Stimulated activated effector memory CD8-positive, alpha-beta T cell treated with anti-CD3 and anti-CD28 coated beads, Interleukin-12 subunit alpha, Interleukin-12 subunit beta, amount 100 ng/mL, for 72 hours (primary cell): ENCODE measurements at places on chromosomes 4 and X.

GRCh38 chrX:20217906-20218305, 48.8 kb downstream of the RPS6KA3 start:
- no peak for DNase-seq

DNA sequence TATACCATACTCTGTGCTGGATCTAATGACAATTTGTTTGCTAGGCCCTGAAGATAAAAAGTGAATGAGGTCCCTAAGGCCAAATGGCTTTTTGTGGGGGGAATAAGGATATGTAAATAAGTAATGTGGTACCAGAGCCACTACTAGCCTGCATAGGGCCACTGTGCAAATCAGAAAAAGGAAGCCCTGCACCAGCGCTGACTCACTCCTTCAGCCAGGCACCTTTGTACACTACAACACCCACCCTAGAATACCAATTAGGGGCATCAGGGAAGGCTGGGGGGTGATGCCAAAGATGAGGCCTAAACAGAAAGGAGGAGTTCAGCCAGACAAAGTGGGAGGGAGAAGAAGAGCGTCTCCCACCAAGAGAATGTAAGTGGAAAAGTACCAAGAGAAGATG, 122.2 kb downstream of the CAMK2D start:
- no peak for DNase-seq

- DNase-seq: no peak
These were observed 105.8 kb upstream of the CBR4 start for GRCh38 chr4:169115897-169116254.

- no peak for DNase-seq
These were observed 225.3 kb upstream of the CXorf66 start for GRCh38 chrX:140190441-140191108.

- DNase-seq: no peak
These were observed 4.8 kb upstream of the FBXL5 start for GRCh38 chr4:15659768-15660570.

DNA sequence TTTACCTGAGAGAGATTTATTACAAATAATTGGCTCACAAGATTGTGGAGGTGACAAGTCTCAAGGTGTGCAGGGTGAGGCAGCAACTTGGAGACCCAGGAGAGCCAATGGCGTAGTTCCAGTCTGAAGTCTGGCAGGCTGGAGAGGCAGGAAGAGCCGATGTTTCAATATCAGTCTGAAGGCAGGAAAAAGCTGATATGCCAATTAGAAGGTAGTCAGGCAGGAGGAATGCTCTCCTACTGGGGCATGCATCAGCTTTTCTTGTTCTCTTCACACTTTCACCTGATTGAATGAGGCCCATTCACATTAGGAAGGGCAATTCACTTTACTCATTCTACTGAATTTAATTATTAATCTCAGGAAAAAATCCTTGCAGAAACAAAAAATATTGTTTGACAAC, 1351.7 kb upstream of the ADGRL3 start:
- no peak for DNase-seq

- DNase-seq: no peak
These were observed 4.3 kb downstream of the NR0B1 start for GRCh38 chrX:30304866-30305265.

GRCh38 chrX:135112096-135112729, 8.1 kb downstream of the ETDB start:
- peak; percentile 7 for DNase-seq

- no peak for DNase-seq
These were observed 53.0 kb upstream of the KLF3 start for GRCh38 chr4:38610966-38611431.

DNA sequence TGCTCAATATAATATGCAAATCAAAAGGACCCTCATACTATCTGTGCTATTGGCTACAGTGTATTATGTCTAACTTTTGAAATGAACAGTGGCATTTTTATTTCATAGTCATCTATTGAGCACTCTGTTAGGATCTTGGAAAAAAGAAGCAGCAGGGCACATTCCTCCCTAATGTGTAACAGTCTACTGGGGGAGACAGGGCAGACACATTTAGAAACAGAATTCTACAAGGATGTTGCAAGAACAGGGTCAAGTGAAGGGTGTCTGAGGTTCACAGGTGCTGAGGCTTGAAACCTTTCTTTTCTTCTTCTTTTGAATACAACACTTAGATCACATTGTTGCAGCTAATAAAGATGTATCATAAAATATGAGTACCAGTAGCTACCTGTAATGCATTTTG, 129.7 kb upstream of the SLC4A4 start:
- no peak for DNase-seq

DNA sequence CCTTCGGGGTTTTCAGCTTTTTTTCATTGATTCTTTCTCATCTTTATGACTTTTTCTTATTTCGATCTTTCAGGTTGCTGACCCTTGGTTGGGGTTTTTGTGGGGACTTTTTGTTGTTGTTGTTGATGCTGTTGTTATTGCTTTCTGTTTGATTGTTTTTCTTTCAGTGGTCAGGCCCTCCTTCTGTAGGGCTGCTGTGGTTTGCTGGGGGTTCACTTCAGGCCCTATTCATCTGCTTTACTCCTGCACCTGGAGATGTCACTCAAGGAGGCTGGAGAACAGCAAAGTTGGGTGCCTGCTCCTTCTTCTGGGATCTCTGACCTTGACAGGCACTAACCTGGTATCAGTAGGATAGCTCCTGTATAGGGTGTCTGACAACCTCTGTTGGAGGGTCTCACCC, 39.9 kb upstream of the PCDH18 start:
- DNase-seq: no peak

DNA sequence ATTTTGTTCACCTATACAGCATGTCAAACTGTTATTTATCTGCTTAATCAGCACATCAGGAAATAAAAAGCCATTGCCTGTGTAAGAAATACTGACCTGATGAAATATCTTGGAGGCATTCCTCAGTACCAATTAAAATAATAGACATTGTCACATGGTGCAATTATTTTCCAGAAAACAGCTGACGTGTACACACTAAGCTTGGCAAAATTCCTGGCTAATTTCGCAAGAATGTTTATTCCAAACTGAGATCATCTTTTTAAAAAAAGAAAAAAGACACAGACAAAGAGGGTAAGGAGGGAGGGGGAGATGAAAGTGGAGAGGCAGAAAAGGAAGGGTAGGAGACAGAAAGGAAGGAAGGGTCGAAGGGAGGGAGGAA, 61.9 kb upstream of the NFKB1 start:
- no peak for DNase-seq

- DNase-seq: no peak
These were observed 103.6 kb downstream of the AREG start for GRCh38 chr4:74548561-74548960.

DNA sequence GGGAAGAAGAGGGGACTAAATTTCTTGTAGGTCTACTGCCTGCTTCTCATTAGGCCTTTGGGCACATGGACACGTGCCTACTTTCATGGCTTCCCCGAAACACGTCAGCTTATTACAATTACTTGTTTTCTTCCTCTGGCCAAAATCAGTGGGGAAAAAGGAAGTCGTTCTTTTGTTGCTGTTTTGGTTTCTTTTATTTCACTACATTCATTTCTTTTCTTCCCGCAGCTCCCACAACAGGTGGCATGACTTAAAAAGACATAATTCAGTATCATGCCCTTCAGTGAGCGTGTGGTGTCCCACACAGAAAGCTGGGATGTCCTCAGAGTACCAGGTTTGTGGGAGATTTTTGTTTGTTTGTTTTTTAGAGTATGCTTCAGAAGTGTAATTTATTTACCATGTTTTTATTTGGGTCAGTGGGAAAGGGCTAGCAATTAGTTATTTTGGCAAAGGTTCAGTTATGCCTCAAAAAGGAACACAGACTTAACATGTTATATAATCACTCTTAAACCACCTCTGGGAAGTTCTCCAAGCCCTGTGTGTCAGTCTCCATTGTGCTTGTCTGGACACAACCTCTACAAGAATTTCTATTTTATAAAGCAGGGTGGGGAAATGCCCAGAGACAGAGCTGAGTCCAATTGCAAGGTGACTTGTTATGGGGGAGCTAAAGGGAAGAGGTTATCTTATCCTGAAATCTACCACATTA, 44.2 kb upstream of the SPRY1 start:
- DNase-seq: no peak

DNA sequence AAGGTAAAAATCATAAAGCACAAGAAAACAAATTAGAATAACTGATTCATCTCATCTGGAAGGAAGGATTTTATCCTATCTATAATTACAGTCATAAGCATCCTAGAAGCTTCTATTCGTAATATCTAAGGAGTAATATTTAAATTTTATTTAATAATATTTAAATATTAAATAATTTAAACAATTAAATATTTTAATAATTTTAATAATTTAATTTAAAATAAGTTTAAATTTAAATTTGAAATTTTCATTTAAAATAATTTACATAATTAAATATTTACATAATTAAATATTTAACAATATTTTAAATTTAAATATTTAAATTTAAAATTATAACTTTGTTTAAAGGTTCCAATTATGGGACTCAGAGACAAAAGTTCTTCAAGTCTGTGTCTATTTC, 127.5 kb upstream of the GK2 start:
- DNase-seq: no peak

DNA sequence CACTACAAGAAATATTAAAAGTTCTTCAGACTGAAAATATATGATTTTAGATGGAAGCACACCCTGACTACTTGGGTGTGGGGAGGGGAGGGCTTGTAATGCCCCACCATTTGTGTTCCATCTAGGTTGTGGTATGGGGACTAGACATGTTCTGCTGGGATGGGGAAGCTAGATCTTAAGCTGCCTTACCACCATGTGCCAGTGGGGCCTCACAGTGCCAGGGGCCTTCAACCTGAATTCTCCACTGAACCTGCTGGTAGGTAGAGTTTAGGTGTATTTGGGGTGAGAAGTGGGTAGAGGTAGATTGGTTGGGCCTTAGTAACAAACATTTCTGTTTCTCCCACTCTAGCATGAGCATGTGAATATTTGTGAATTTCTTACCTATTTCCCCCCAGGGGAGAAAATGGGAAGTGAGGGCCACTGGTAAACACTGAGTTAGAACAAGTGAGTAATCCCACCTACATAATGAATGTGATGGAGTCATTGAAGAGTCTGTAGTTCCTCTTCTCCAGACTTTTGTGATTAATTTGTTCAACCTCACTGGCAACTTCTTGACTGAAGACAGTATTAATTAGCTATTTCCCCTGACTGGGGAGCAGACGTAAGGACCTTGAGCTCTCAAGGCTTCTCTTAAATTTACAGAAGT, 44.0 kb downstream of the BRCC3 start:
- no peak for DNase-seq

- DNase-seq: no peak
These were observed 143.9 kb downstream of the KLHL13 start for GRCh38 chrX:117972711-117973109.

GRCh38 chr4:70425306-70425705, 27.6 kb downstream of the OPRPN start:
- DNase-seq: no peak

DNA sequence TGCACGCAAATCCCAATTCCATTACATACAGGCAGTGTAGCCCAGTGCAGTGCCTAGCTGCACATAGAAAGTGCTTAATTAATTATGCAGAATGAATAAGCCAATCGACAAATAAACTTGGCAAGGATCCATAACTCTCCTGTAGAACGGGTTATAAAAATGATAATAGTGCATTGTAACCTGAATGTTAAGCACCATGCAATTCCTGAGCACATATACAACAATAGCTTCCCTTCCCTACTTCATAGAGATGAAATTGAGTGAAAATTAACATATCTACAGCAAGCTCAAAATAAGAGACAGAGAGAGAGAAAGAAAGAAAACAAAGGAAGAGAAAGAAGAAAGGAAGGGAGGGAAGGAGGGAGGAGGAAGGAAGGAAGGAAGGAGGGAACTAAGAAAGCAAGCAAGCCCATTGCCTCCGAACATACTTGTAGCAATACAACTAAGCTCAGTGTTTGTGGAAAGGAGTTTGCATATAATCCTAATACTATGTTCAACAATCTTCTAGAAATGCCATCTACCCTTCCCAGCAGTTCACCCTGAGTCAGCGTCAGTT, 1074.0 kb upstream of the LCORL start:
- no peak for DNase-seq

DNA sequence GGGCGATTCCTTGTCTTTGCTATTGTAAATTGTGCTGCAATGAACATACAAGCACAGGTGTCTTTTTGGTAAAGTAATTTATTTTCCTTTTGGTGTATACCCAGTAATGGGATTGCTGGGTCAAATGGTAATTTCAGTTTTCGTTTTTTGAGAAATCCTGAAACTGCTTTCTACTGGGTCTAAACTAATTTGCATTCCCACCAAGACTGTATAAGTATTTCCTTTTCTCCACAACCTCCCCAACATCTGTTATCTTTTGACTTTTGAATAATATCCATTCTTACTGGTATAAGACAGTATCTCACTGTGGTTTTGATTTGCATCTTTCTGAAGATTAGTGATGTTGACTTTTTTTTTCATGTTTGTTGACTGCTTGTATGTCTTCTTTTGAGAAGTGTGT, 2506.0 kb downstream of the PCDH7 start:
- DNase-seq: no peak

- no peak for DNase-seq
These were observed 31.0 kb upstream of the BEX4 start for GRCh38 chrX:103183912-103184311.

- DNase-seq: no peak
These were observed 557.2 kb upstream of the GRIA3 start for GRCh38 chrX:122626871-122627270.

DNA sequence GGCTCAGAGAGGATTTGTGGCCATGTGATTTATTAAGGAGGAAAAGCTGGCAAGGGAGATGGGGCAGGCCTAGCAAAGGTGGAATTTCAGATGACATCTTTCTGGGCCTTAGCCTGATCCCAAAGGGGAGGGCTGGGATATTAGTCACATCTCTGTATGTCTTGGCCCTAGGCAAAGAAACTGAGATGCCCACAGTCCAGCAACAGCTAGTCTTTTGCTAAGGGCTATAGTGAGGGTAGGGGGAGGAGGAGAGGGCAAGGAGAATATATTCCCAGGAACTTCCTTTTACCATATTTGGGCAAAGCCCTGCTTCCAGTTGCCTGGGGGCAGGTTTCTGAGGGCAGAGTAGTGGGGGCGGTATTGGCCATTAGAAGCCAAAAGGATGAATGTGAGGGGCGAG, 209.8 kb upstream of the NR3C2 start:
- DNase-seq: no peak

DNA sequence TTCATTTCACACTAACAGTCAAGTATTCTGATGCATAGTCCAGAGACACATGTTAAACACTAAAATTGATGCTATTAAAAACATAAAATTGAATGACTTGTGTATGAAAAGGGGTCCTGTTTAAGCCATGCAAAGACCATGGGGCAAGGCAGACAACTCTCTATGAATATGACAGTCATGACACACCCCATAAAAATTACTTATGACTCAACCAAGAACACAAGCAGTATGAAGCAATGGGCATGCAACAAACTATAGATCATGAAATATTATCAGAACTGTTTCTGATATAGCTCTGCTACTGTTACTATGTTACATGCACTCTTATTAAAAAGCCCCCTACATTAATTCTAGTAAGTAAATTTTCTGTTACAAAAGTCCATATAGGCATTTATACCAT, 57.5 kb upstream of the ZCCHC13 start:
- DNase-seq: no peak

DNA sequence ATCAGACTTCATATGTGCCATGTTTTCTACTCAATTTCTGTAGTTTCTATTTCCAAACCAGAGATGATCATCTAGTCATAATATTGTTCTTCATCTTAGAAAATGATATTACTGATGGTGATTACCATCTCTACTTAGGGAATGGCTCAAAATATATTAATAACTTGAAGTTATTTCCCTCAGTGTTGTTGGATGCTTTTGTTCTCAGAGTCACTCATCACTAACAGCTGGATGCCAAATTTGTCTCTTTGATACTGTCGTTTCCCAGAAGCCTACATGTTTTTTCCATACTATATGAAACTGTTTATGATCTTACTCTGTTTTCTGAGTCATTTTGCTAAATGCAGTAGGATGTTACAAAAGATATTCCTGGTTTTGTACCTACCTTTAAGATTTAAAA, 8.9 kb downstream of the PGAM4 start:
- no peak for DNase-seq
